Activated CD8-positive, alpha-beta memory T cell treated with anti-CD3 and anti-CD28 coated beads for 24 hours (primary cell): ENCODE measurements at places on chromosomes 1 and 21.

- no peak for DNase-seq
Observed at GRCh38 chr1:169484101-169484500, 1.6 kb downstream of the SLC19A2 start.

GRCh38 chr1:86450847-86451246, 17.9 kb upstream of the CLCA1 start:
- DNase-seq = no peak

DNA sequence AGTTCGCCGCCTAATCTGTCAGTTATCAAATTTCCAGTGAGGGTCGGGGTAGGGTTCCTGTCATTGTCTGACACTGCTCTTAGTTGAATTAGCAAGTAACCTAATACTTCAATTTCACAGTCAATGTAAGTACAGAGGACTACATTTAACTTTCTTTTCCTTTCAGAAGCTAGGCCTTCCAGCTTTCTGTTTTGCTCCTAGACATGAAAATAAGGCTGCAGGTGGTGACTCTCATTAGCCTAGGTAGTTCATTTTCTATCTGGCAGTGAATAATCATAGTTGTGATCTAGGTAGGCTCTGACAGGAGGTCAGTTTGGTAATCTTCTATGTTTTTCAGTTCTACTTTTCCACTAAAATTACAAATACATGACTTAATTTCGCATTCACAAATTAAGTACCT, 783.1 kb downstream of the MRPL39 start:
- DNase-seq = no peak

DNA sequence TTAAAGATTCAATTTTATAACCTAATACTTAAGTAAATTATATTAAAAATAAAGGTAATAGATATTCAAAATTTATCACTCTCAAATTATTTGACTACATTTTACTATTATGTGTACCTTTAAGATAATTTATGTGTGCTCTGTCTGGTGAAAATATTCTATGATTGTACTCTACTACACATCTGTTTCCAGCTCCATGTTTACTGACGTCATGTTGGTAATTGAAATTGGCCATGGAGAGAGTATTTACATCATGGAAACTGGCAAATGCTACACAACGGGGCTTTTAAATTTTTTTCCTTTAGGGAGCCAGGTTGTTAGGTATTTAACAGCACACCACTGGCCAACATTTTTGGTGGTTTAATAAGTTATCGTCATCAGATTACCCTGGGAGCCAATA, 204.5 kb upstream of the KIAA0040 start:
- no peak for DNase-seq

GRCh38 chr1:235938709-235939479, 72.2 kb upstream of the LYST start:
- no peak for DNase-seq

DNA sequence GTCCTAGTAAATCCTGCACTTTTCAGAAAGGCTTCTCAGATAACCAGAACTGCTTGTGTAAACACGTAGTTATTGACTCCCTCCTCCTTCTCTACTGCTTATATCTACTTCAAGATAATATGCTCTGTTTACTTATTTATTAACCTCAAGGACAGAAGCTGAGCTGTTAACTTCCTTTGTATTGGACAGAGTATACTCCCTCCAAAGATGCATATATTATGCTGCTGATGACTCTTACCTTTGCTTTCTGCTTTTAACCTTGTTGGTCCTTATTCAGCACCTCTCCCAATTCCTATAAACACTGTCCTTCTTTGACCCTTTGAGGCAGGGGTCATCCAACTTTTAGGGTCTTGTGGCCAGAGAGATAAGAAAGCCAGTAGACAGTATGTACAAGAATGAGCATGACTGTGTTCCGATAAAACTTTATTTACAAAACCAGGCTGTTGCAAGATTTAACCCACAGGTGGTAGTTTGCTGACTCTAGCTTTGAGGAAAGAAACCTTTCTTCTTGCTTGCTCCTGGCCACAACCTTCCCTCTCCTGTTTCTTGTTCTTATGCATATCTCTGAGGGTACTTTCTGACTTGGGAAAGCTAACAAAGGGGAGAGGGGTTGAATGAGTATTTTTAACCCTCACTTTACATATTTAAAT, 4.9 kb downstream of the TPM3 start:
- DNase-seq = no peak

GRCh38 chr21:41731081-41731480, 35.8 kb downstream of the RIPK4 start:
- no peak for DNase-seq

- DNase-seq = no peak
Observed at GRCh38 chr1:232904566-232904965, 45.8 kb upstream of the NTPCR start.

GRCh38 chr1:7609311-7609994, 161.6 kb upstream of the VAMP3 start:
- no peak for DNase-seq

DNA sequence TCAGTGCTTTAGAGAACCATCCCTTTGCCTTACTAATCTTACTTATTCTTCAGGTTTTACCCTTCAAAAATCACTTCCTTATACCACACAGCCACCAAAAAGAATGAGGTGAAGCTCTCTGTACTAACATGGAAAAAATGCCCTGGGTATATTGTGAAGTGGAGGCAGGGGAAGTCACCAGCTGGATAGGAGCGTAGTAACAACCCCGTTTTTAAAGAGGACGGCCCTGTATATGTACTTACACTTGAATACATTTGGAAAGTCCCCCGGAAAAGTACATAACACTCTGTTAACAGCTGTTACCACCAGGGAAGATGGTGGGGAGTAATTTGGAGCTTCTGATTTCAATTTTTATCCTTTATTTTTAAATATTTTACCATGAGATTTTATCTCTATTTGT, 28.2 kb upstream of the KHDRBS1 start:
- DNase-seq = no peak

GRCh38 chr1:116310180-116310579, 62.9 kb upstream of the ATP1A1 start:
- no peak for DNase-seq

GRCh38 chr1:226716577-226716976, 22.5 kb downstream of the ITPKB start:
- DNase-seq = no peak

DNA sequence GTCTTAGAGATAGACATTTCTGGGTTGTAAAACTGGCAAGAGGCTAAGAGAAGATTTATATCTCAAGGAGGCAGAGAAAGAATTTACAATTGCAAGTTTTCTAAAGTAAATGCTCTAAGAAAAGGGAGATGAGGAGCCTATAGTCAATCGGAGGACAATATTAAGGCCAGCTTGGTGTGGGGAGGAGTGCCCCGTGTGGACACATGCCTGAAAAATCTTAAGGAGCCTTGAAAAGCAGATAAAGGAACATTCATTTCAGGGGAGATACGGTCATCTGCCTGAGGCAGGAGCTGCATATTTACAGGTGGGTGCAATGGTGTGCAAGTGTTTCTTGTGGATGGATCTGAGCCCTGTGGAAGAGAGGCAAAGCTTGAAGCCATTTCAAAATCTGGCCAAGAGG, 25.6 kb downstream of the FCRL2 start:
- no peak for DNase-seq

DNA sequence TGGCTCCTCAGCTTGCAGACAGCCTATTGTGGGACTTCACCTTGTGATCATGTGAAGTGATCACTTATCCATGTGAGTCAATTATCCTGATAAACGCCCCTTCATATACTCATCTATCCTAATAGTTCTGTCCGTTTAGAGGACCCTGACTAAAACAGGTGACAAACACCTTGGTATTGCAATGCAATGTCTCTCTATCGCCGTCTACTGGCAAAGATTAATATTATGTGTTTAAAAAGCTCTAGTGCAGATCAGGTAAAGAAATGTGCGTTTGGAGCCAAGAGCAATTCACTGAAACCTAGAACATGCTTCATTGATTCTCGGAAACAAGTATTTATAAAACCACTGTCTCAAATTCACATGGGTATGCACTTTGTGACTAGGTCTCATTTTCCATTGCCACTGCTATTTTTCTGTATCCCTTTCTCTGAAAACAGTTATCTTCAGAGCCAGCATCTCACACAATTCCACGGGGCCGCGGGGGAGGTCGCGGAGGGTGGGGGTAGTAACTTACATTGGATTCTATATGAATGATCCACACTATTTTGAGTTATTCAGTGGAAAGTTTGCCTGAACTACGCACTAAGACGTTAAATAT, 554.6 kb upstream of the NCAM2 start:
- DNase-seq = no peak
